ENCODE measurements at places on chromosomes 6 and 20.

DNA sequence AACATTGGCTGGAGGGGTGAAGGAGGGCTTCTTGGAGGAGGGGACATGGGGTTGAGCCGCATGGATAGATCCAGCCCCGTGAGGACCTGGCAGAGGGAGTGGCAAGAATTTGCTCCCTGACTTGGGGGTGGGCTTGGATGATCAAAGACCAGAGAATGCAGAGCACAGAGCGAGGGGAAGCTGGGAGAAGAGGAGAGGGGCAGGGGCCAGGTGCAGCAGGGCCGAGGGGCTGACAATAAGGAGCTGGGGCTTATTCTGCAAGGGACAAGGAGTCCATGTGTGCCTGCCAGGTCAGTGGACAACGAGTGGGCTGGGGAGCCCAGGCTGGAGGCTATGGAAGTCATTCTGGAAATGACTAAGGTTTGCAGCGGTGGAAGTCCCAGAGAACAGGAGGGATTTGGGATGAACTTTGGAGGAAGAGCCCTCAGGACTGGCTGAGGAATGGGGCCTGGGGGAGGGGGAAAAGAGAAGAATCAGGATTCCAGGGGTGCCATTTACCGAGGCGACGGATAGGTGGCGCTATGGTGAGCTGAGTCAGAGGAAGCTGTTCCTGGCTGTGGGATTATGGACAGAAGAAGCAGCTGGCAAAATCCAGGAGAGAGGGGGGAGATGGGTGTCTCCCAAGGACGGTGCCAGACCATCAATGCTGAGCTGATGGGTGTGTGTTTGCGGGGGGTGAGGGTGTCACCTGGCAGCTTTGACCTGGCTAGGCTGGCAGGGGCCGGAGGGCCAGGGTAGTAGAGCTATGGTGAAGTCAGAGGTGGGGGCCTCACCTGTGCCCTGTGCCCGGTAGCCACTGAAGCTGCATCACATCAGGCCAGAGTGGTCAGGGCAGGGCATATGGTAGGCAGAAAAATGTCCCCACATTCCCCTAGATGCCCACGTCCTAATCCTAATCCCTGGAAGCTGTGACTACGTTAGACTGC, 7.8 kb downstream of the KCNG1 start:
- DNase-seq: no peak

DNA sequence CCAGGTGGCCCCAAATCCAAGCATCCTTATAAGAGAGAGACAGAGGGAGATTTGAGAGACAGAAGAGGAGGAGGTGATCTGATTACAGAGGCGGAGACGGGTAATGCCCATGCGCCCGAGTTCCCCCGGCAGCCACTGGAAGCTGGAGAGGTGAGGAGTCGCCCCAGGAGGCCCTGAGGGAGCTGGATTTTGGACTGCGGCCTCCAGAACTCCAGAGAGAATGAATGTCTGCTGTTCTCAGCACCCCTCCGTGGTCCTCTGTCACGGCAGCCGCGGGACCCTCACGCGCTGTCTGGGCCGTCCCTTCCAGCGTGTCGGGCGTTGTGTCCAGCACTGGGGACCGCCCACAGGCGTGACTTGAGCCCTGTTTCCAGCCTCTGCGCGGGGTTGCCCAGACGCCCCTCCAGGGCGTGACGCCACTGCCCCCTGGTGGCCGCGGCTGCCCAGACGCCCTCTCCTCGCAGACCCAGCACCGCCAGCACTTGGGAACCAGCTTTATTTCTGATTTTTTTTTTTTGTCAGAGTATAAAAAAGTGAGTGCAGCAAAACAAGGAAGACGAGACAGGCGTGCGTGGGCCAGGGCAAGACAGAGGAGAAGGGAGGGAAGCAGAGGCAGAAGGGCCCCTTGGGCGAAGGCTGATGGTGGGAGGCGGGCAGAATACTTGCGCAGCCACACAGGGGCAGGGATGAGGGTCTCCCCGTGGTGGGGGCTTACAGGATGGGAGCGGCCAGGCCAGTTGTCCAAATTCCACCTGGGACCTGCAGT, 4.1 kb upstream of the ZNF512B start:
- DNase-seq: peak; percentile 71

DNA sequence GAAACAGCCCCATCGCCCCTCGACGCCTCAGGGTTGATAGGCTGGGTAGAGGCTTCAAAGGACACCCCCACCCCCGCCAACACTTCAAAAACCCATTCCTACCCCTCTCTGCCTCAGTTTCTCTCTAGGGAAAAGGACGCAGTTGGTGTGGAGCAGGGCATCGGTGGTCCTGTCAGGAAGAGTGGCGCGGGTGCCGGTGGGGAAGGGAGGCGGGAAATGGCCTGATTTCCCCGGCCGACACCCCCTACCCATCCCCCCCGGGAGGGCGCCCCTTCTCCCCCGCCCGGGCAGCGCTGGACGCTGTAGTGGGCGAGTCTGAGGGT, 367 bp downstream of the NRSN2 start:
- no peak for DNase-seq

- DNase-seq: no peak
Observed at GRCh38 chr6:119348748-119349360, 707 bp downstream of the MAN1A1 start.

GRCh38 chr20:5141615-5142014, 14.8 kb downstream of the CDS2 start:
- DNase-seq: no peak
